ENCODE measurements at places on chromosomes 5 and 9.

DNA sequence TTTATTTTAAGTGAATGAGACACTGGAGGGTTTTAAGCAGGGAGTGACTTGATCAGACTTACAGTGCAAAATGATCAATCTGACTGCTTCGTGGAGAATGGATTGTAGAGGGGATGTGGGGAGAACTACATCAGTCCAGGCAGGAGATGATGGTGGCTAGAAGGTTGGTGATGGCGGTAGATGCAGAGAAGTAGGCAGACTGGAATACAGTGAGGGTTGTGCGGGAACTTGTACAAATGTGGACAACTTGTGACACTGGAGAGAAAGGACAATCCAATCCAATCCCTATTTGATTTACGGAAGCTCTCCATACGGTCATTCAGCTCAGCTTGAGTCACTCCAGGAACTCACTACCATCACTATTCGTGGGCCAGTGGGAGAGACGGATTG is 593 bp downstream of the TIGD6 start:
- no peak for DNase-seq

DNA sequence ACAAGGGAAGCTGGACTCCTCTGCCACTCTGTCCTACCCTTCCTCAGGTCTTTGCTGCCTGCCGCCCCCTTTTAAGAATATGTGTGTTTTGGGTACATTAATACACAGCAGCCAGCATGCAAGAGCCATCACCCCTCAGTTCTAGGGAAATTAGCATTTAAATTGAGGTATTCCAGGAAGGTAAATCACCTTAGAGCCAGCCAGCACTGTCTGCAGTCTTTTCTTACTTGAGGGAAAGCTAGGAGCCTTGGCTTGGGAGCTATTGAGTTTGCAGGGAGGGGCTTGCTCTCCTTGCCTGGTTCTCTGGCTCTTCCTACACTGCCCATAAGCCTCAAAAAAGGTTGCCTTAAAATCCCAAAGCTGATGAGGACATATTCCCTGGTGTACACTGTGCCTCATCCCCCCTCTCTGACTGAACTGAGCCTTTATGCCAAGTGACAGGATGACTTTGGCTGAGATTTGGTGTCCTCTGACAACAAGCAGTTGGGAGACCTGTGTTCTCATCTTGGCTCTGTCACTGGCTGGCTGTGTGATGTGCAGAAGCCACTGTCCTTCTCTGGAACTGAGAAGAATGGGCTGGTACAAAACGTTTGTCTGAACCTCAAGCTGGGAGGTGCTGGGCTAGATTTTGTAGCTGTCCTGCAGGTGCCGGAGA is 54.1 kb downstream of the TRIM32 start:
- no peak for DNase-seq

- no peak for DNase-seq
Observed at GRCh38 chr5:177434437-177434836, 8.0 kb downstream of the GRK6 start.

DNA sequence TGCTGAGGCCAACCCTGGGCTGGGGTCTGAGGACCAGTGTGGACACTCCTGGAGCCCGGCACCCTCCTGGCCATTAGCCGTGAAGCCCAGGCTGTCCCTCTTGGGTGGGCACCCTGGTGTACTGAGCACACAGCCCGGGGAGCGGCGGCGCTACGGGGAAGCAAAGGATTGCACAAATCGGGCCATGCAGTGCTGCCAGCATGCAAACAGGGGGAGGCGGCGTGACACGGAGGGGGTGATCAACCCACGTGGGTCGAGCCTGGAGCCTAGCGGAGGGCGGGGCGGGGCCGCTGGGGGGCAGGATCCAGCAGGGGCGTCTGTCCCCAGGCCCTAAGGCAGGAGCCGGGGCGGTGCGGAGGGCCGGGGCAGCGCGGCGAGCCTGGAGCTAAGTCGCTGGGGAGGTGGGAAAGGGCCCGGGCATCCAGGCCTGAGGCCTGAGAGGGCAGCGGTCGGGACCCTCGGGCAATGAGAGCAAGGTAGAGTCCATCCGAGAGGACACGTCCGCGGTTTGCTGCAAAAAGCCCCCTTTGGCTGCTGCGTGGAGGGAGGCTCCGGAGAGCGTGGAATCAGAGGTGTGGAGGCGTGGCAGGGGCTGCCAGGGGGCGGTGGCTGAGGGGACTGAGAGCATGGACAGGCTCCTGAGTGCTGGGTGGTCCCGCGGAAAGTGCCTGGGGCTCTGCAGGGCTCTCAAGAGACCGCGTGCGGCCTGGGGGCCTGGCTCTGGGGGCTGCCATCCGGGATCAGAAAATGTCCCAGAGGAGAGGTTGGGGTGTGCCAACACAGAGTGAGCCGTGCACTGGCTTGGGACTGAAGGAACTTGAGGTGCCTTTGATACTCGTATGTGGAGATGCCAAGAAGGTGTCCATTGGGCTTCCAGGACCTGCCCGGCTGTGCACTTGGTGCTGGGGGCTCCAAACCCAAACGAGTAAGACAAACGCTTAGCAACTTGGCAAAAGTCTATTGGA is 94.2 kb downstream of the BARX1 start:
- no peak for DNase-seq
